ENCODE measurements at places on chromosomes 12 and 14.

DNA sequence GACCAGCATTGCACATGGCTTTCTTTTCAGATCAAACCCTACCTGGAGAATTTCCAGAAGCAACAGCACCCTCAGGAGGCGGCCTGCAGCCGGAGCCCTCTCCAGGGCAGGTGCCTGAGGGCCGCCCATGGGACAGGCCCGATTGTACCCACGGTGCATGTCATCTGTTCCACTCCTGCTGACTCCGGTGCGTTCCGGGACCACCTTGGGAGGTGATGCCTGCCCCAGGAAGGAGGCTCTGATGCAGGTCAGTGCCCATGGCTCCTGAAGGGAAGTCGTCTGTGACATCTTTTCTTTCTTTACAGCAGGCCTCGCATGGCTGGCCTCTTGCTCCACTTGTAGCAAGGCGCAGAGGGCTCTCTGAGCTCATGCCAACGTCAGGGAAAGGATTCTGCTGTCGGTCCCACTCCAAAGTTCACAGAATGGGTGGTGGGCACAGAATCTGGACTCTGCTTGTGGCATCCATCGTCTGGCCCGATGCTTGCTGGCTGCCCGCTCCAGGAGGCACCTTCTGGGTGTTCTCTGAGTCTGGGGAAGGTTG lies 160.7 kb upstream of the RTL1 start:
- DNase-seq: no peak

- DNase-seq: no peak
Measured at GRCh38 chr12:13559318-13559978, 362.9 kb downstream of the EMP1 start.

- DNase-seq: no peak
Measured at GRCh38 chr14:29273513-29273912, 506.9 kb downstream of the FOXG1 start.

GRCh38 chr12:114500775-114501473 lies 95.0 kb upstream of the TBX5 start:
- no peak for DNase-seq

DNA sequence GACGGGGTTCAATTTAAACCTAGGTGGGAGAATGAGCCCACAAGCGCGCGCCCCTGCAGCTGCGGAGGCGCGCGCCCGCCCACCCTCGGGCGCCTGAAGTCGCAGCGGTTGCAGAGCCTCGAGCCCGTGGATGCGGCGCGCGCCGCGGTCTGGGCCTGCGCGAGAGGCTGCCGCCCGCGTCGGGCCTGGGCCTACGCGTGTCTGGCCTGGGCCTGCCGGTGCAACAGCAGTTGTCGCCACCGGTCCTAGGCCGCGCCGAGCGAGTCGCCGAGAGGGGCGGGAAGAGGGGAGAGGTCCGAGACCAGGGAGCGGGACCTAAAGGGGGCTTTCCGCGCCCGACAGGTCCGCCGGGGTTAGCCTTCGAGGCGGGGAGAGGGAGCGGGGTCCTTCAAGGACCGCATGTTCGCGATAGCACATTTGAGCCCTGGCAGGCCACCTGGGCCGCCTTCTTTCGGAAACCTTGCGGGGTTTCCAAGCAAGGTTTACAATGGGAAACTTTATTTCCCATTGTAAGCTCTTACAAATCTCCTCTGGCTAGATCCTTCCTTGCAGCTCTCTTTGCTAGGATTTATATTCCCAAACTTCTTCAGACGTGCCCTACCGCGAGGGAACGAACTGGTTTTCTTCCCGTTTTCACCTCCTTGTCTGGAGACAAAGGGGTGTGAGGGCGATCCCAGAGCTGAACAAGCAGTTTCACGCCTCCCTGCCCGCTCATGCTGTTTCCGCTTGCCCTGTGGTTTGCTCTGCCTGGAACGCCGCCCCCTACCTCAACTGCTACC lies 6.8 kb downstream of the SIX6 start:
- DNase-seq: no peak

Measured in CD8-positive, alpha-beta memory T cell (primary cell).